Naive thymus-derived CD8-positive, alpha-beta T cell (primary cell): ENCODE measurements at places on chromosomes 12 and 14.

GRCh38 chr12:75955251-75955650 lies 76.3 kb downstream of the PHLDA1 start:
- no peak for DNase-seq

- DNase-seq, result no peak
These were observed 24.5 kb downstream of the MMP17 start for GRCh38 chr12:131852551-131853299.

DNA sequence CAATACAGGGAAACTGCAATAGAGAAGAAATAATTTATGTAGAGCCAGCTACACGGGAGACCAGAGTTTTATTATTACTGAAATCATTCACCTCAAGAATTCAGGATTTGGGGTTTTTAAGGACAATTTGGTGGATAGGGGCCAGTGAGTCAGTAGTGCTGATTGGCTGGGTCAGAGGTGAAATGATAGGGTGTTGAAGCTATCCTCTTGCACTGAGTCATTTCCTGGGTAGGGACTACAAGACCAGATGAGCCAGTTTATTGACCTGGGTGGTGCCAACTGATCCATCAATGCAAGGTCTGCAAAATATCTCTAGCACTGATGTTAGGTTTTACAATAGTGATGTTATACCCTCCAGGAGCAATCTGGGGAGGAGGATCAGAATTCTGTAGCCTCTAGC lies 486.3 kb downstream of the LRIG3 start:
- no peak for DNase-seq

DNA sequence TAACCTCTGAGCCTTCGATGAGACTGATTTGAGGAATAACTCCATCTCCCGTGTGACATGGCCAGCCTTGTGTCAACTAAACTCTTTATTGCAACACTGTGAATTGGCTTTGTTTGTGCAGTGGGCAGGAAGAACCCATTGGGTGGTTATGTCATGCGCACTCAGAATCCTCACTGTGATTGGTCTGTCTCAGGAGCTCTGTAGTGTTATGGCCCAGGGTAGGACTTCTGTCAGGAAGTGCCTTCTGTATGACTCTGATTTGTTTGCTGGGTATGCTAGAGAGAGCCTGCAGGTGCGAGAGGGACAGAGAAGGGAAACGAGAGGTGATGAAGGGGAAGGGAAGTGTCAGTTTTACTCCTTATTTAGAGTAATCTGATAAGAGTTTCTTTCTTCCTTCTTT lies 71.5 kb upstream of the DCD start:
- no peak for DNase-seq

GRCh38 chr14:99354166-99354875 lies 82.3 kb upstream of the BCL11B start:
- DNase-seq, result no peak

DNA sequence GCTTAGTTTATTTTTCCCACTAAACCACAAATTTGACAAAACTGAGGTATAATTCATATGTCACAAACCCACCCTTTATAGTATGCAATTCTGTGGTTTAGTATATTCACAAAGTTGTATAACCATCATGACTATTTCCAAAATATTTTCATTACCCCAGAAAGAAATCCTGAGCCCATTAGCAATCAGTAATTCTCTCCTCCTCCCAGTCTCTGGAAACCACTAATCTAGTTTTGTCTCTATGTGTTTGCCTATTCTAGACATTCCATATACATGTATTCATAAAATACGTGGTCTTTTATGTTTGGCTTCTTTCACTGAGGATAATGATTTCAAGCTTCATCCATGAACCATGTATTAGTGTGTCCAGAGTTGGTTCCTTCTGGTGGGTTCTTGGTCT lies 267.6 kb downstream of the AEBP2 start:
- no peak for DNase-seq

DNA sequence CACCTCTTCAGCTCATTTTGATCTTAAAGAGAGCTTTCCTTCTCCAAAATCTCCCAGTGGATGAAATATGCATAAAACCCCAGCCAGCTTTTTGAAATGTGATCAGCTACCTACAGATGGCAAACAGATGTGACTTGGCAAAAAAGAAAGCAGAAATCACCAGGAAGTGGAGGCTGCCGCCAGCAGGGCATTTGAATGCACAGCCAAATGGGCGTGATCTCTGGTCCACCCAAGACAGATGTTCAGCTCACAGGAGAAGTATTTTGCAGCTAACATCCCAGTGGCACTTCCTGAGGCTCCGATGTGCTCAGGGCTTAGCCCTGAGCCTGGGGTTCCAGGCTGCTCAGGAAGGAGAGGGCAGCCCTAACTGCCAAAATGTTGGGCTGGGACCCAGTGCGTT lies 78.3 kb downstream of the LGMN start:
- DNase-seq, result no peak

DNA sequence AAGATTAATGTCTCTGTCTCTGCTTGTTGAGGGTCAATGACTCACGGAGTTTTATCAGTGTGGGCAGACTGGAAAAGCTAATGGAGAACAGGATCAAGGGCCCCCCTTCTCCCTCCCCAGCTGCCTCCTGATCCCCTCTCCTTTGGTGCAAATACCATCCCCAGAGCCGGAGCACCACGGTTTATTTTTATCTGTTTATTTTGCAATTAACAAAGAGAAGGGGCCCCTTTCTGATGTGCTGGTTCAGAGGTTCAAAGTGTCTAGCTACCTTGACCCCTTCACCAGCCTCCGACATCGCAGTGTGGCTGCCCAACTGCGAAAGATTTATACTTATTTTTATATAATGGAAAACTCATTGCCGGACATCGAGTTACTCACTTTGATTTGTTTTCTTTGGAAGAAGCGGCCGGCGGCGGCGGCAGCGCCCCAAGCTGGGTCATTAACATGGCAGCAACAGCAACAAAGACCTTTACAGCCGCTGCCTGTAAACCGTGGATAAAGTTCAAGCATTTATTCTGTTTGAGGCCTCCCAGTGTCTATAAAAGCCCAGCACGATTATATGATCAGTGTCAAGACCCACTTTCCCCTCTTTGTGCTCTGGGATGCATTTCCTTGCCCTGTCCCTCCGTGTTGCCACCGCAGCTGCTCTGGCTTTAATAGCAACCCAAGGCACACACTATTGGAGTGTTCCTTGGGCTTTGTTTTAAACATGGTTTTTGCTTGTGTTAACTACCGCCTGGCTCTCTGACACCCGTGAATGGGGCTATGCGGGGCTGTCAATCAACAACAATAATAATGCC lies 47.4 kb upstream of the PARP11 start:
- DNase-seq, result no peak

- DNase-seq, result no peak
These were observed 890.8 kb upstream of the USP15 start for GRCh38 chr12:61369241-61369910.

- DNase-seq, result no peak
These were observed 51.8 kb downstream of the FAM222A start for GRCh38 chr12:109765446-109765810.

GRCh38 chr14:92302481-92302880 lies 20.5 kb upstream of the SLC24A4 start:
- DNase-seq, result no peak

DNA sequence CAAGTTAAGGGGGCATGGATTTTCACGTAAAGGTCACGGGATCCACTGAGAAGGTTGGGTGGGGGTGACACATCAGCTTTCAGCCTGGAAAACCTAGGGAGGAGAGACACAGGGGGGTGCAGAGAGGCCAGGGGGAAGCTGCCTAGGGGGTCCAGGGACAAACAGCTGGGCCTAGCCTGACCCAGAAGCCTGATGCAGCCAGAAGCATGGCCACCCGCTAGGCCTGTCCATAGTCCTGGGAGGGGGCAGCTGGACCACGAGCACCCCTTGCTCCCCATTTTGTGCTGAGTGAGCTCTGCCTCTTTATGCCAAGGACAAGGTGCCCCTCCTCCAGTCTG lies 322.7 kb upstream of the RTL1 start:
- DNase-seq, result no peak

- no peak for DNase-seq
These were observed 18.2 kb downstream of the RDH12 start for GRCh38 chr14:67719866-67720265.

- no peak for DNase-seq
These were observed 1885.8 kb upstream of the SEL1L start for GRCh38 chr14:83419420-83419819.

DNA sequence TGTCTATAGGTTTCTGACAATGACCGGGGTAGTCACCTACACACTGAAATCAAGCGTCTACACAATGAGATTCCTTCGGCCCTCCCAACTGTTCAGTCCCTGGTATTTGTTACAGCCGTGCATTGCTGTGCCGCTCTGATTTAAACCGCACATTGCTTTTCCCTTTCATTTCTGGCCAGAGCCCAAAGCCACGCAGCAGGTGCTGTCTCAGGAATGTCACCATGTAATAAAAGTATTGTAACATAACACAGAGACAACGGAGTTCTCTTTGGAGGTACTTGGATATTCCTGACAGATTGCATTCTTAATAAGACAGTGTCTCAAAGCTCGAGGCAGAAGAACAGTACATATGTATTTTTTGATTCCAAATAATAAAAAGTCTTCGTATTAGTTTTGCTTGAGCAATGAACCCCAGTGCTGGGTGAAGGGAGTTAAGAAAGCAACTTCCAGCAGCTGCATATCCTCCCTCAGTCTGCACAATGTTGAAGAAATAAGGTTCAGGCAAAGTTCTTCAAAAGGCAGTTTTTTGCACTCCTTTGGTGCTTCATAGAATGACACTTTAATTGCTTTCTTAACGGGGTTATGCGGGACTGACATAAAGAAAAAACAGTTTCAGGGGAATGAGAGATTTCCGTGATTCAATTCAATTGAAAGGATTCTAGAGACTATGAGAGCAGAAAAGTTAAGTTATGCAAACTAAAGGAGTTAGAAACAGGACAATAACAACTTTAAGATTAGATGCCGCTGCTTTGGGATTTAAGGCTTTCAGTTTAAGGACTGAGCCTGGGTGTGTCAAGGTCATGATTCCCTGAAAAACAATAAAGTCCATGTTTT lies 288.7 kb upstream of the FLRT2 start:
- no peak for DNase-seq

DNA sequence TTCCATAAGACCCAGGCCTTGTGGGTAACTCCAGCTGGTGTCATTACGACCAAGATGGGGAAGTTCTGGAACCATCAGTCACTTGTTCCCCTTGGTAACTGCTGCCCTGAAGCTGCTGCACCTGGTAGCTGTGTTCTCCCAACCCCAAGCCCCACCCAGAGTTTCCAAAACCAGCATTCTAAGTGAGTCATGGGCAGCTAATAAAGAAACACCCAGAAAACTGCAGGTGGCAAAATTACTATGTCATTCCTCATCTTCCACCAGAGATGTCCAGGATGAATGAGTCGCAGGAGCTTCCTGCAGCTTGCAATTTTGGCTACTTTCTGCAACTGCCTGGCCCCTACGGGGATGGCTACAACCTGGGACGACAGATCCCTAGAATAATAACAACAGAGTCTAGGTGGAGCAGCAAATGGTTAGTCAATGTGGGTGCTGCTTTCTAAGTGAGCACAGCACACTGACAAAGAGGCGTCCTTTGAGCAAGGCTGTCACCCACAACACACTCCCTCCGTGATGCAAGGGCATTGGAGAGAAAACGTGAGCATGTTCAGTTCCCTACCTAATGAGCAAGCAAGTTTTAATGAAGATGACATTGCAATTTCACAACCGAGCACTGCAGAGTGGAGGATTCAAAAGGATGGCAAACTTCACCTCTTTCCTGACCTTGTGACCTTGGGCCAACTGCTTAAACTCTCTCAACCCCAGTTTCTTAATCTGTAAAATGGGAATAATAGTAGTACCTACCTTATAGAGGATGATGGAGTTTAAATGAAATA lies 301.4 kb upstream of the NOS1 start:
- DNase-seq, result no peak

DNA sequence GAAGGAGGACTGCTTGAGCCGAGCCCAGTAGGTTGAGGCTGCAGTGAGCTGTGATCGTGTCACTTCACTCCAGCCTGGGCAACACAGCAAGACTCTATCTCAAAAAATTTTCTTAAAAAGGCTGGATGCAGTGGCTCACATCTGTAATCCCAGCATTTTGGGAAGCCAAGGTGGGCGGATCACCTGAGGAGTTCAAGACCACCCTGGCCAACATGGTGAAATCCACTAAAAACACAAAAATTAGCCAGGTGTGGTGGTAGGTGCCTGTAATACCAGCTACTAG lies 17.1 kb upstream of the MDM2 start:
- no peak for DNase-seq

GRCh38 chr14:49879646-49880204 lies 13.2 kb upstream of the ARF6 start:
- peak; percentile 50 for DNase-seq

- DNase-seq, result no peak
These were observed 84.3 kb downstream of the ETNK1 start for GRCh38 chr12:22709292-22709691.

DNA sequence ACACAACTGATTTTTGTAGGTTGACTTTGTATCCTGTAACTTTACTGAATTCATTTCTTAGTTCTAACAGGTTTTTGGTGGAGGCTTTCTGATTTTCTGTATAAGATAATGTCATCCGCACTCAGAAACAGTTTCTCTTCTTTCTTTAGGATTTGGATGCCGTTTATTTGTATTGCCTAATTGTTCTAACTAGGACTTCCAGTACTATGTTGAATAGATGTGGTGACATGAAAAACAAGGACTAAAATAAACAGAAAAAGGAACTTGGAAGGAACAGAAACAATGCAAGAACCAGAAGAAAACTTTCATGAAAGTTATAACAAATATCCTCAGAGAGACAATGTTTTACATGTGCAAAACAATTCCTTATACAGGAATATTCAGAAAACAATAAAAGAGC lies 100.3 kb downstream of the GTF2A1 start:
- DNase-seq, result no peak

- DNase-seq, result no peak
These were observed 133.8 kb downstream of the ITPR2 start for GRCh38 chr12:26699237-26699636.

DNA sequence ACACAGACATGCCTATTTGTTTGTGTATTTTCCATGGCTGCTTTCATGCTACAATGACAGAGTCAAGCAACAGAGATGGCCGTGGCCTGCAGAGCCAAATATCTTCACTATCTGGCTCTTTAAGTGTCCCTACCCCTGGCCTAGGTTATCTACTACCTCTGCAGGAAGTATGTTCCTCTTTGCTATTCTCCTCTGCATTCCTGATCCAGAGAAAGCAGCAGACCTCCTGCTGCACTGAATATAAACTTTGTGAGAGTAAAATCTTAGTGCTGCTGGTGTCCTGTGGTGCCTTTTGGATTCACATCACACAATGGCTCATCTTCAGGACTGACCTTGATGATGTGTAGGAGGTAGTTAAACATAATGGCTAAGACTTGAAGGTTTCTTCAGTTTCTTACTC lies 233.4 kb downstream of the IPO8 start:
- DNase-seq, result no peak

DNA sequence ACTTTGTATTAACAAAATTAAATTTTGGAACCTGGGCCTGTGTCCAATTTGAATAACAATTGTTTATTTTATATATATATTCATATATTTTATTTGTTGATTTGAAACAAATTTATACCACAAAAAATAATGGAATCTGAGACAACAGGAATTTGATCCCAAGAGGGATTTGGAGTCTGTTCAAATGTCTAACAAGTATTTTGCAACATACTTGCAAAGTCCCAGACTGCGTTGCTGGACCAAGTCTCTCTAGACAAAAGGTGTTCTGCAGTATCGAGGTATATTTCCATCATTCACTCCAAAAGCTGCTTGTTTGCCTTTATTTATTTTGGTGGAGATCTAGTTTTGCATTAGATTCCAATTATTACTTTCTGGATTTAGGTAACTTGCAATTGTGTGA lies 68.7 kb upstream of the PTPRR start:
- no peak for DNase-seq

- DNase-seq, result no peak
These were observed 3.4 kb downstream of the CYP46A1 start for GRCh38 chr14:99687284-99688209.
